ENCODE measurements at places on chromosomes 12 and 14. TPM values are rescaled to one million over a fixed set of nuclear protein-coding genes. Genes with fewer than 3 reads are reported as not detected.

GRCh38 chr12:108333898-108334699 lies 5.0 kb downstream of the CMKLR1 start:
- DNase-seq: no peak

- no peak for DNase-seq
These were observed 8.0 kb downstream of the GSG1 start for GRCh38 chr12:13095266-13095995.

STAC3 gene
- 474 TPM for polyA plus RNA-seq

DGLUCY gene
- 27.9 TPM for polyA plus RNA-seq

CCDC177 gene
- not detected for polyA plus RNA-seq

GRCh38 chr12:132137483-132138125 lies 6.5 kb downstream of the DDX51 start:
- no peak for DNase-seq

- DNase-seq: peak; percentile 78
These were observed at the start of gene CARMIL3 for GRCh38 chr14:24051789-24052655. Gene CARMIL3 (plus strand): TSS chr14:24052009. CDS start chr14:24052154, 145 bp downstream.

GRCh38 chr14:103304706-103305105 lies 29.3 kb upstream of the EIF5 start:
- no peak for DNase-seq

DNA sequence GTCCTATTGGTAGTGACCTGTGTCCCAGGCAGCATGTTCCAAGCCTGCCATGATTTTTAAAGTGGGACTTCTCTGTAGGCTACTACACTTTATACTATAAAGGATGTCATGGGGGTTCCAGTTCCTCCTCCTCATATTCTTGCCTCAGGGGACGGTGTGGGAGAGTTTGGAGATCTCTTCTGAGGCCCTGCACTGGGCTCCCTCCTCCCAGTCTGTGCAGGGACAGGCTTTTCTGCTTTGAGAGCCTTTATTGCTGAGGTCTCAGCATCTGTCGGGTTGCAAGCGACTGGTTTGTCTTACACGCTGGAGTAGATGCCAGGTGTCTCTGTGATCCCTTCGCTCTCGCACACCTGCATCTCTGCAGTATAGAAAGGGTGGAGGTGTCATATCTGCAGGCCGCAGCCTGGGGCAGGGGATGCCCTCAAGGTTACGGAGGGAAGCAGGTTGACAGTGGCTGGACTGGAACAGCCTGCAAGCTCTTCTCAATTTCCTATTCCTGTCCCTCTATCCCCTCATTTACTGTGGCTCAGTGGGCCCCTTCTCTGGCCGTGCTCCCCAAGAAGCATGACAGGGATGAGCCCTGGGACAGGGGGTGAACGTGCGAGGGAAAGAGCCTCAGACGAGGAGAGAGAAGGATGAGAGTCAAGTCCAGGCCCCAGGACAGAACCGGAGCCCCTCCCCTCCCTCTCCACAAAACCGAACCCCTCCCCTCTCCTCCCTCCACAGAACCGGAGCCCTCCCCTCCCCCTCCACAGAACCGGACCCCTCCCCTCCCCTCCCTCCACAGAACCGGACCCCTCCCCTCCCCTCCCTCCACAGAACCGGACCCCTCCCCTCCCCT lies 51.3 kb downstream of the SLC6A12 start:
- DNase-seq: no peak

Data from muscle of leg (tissue), 16 donors.